NCI-H748 treated with DMSO at 0.1 percent for 48 hours (cell line): ENCODE measurements at places on chromosomes 6 and 20.
A peak's percentile ranks its signal among the peaks of the same experiment; 100 is the strongest.

- DNase-seq: no peak
Measured at GRCh38 chr6:150987855-150988464, 122.5 kb downstream of the MTHFD1L start.

DNA sequence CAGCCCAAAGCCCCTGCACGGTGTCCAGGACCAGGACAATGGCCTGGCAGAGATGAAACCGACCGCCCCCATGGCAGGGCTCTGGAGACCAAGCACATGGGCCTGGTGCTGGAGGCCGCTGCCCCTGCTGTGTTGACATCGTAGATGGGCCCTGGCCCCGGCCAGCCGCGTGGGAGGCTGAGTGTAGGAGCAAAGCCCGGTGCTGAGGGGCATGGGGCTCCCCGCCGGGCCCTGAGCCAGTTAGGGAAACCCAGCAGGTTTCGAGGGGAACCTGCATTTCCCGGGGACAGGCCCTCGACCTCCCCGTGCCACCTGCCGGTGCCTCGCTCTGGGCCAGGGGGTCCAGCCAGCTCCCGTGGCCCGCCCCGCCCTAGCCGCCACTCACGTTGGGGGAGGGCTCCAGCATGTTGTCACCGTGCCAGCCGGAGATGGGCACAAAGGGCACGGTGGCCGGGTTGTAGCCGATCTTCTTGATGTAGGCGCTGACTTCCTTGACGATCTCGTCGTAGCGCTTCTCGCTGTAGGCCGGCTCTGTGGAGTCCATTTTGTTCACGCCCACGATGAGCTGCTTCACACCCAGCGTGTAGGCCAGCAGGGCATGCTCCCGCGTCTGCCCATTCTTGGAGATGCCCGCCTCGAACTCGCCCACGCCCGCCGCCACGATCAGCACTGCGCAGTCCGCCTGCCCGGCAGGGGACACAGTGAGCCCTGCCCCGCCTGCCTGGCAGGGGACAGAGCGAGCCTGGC lies 4.3 kb downstream of the EEF1A2 start:
- no peak for DNase-seq

DNA sequence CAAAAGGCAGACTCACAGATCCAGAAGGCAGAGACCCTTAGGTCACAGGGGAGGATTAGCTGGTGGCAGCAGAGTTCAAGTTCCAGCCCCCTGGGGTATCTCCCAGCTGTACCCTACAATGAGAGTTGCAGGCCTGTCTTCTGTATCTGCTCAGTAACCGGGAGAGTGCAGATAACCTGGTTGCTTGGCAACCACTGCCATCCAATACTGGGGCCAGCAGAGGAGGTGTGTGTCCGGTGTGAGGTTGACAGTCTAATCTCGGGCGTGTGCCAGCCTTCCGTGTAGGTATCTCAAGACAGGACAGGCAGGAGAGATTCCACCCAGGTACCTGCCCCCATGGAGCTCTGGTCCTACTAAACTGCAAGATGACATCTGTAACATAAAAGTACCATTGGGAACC lies 56.6 kb upstream of the TBC1D7 start:
- peak; percentile 17 for DNase-seq

GRCh38 chr6:157539421-157539822 lies 158.4 kb downstream of the ZDHHC14 start:
- no peak for DNase-seq

- no peak for DNase-seq
Measured at GRCh38 chr20:54138427-54138826, 35.4 kb downstream of the CYP24A1 start.

DNA sequence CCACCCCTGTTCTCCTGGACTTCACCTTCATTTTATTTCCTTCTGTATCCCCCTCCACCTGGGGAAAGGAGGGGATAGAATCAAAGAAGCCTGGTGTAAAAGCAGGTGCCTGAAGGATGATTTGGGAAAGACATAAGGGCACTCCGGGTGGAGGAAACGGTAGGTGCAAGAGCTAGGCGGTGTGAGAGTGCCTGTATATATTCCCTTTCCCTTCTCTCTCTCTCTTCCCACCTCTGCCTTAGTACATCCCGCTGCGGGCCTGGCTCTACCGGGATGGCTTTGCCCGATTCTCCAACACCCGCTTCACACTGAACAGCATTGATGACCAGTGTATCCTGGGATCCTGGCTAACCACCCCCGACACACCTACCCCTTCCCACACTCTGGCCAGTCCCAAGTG lies 26.2 kb downstream of the PDRG1 start:
- no peak for DNase-seq

DNA sequence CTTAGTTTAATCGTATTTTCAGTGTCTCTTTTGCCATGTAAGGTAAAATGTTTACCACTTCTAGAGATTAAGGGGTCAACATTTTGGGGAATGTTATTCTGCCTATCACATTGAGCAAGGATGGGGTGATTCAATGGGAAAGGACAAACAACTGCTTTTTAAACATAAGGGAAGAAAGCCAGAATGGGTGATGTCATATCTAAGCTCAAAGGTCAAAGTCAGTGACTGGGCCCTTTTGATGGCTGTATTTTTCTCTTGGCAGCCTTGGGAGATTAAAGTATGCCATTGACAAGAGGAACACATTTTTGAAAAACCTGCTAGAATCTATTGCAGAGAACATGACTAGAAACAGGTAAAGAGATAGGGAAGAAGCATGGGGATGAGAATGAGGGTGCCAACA lies 477.3 kb upstream of the IRAK1BP1 start:
- no peak for DNase-seq

GRCh38 chr6:36793296-36793912 lies 45.8 kb downstream of the CPNE5 start:
- no peak for DNase-seq

DNA sequence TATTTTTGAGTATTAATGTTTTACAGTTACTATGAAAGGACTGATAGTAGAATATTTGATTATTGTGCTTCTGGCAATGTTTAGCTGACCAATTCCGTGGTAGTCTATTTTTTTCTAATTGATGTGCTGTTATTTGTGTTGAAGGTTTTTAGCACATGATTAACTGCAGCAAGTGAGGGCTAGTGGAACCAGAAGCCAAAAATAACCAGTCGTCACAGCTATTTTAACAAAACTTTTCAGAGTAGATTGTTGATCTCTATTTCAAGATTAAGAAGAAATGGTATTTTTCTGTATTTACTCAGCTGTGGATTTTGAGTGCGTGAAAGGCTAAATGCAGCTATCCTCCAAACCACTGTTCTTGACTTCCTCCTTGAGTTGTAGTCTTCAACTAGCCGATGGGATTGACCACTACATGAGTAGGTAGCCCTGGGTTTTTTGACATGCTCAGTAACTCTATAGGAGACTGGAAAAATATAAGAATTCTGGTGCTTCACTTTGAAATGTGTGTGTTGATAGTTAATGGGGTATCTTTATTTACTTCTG lies 258.0 kb downstream of the ZFAND3 start:
- no peak for DNase-seq

DNA sequence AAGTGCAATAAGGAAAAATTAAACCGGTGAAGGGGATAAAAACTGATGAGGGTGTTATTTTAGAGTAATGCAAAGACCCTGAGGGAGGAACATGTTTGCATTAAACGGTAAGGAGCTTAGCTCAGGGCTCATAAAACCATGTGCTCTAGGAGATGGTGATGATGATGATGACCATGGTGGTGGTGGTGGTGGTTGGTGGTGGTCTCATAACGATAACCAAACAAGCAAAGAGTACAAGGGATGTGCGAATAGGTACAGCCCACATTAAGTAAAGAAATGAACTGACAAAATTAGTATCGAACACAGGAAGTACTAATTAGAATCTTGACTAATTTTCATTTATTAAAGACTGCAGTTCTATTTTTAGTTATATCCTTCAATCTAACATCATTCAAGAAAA lies 139.1 kb downstream of the ATXN1 start:
- DNase-seq: no peak

DNA sequence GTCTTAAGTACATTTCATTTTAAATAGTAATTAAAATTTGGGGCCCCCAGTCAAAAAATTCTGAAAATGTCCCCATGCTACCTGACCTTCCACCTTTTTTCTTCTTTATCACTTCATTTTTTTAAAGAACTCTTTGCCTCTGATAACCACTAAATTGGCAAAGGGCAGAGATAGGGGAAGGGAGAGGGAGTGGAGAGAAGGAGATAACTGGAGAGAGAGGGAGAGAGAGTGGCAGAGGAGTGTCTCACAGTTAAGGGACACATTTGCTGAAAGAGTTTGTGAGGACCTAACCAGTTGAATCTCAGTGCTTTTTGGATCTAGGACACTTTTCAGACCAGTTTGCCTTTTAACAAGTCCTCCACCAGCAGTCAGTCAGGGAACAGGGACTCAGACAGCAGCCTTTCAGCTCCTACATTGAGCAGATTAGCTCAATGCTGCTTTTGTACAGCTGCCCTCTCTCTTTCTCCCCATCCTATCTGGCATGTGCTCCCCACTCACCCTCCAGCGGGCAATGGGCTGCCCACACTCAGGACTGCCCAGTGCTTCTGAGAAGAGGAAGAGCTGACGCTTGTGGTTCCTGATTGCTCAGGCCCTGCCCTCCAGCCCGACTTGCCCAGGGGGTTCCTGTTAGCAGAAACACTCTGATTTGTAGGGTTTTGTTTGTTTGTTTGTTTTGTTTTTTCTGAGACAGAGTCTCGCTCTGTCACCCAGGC lies 14.4 kb downstream of the ARMC2 start:
- no peak for DNase-seq

GRCh38 chr20:34946661-34947060 lies 8.9 kb downstream of the GSS start:
- DNase-seq: no peak

DNA sequence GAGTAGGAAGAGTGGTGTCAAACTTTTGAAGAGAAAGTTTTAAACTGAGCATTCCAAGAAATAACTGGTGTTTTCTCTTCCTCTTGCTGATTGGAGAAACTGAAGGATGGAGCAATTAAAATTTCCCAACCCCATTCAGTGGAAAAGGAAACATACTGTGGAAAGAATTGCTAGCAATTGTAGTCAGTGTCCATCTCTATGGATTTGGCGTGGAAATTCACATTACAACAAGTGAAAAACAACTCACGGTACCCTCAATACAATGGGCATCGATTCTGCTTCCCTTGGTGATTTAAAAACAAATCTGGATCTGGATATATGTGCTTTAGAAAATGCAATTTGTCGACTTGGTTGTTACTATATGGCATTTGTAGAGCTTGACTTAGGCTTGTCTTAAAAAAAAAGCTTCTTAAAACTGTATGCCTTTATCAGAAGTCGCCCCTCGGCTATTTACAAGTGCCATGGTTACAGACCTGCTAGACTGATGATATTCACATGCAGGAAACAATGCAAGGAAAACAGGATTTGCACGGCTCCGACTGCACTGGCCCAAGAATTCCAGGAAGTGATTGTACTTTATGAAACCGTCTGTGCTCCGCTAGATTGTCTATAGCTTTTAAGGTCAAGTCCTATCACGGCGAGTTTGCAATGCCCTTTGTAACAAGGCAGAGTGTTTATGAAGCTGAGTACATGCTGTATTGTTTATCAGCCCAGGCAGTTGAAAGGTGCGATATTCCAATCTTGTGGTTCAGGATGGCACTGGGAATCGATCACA lies 131.7 kb upstream of the PHACTR1 start:
- no peak for DNase-seq

DNA sequence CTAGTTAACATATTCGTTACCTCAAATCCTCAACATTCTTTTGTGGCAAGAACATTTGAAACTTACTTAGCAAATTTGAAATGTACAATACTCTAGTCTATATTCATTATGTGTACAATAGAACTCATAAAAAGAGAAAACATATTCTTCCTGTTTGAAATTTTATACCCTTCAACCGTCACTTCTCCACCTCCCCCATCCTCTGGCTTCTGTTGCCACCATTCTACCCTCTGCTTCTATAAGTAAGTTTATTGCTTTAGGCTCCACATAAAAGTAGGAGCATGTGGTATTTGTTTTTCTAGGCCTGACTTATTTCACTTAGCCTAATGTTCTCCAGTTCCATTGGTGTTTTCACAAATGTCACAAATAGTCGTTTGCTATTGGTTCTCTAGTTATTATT lies 205.3 kb downstream of the TENT5A start:
- no peak for DNase-seq

DNA sequence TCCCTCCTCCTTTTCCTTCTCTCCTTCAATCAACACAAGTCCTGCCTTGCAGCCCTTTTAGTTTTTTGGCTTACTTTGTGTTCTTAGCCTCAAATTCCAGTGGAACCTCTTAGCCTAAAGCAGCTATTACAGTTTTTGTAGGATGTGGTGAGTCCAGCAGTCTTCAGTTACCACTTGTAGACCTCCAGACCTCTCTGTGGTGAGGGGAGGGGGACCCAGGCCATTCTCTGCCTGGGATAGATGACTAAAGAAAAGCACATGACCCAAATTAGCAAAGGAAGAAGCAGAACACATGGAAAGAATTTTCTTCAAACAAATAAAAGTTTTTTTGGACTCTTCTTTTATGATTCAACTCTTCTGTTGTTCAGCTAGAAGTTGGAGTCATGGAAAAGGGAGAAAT lies 246.5 kb downstream of the HAO1 start:
- no peak for DNase-seq

GRCh38 chr6:119158057-119158848 lies 79.8 kb upstream of the FAM184A start:
- DNase-seq: no peak

- no peak for DNase-seq
Measured at GRCh38 chr6:10141746-10142443, 273.0 kb downstream of the TFAP2A start.

DNA sequence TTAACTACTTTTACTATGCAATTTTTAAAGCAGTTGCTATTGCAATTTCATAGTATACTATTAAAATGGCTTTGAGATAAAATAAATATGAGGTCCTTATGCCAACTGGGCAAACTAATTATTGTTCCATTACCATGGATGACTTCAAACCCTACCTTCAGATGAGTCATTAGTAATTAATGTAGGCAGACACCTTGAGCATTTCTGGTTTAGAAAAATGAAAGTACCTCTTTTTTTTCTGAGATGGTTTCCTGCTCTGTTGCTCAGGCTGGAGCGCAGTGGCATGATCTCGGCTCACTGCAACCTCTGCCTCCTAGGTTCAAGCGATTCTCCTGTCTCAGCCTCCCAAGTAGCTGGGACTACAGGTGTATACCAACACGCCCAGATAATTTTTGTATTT lies 11.9 kb downstream of the ASF1A start:
- no peak for DNase-seq

DNA sequence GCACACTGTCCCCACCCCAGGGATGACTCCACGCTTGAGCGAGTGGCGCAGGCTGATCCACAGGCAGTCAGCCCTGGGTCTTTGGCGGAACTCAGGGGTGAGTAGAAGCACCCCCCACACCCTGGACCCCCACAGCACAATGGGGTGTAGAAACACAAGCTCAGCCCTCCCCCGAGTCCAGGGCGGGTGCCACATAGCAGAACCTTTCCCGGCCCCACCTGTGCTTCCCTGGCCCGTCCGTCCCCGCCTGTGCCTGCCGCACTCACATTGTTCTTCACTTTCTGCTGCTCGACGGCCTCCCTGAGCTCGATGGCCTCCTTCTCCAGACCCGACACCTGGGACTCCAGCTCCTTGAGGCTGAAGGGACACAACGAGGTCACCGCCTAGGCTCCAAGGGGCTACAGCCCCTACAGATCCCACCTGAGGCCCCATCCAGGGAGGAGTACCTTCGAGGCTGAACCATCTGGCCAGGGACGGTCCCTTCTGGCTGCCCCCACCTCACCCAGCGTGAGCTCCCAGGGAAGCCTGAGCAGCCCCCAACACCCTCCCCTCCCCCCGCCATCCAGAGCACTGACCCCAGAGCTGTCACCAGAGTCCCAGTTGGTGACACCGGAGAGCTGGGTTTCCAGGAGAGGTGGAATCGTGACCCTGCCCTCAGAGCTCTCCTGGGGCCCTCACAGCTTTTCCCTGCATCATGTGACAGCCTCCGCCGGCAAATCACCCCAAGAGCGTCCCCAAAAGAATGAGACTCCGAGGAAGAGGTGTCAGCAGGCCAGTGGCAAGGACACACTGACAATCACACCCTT lies 55.6 kb downstream of the DSTN start:
- DNase-seq: no peak

- DNase-seq: no peak
Measured at GRCh38 chr20:24608926-24609667, 139.7 kb downstream of the SYNDIG1 start.
